Amygdala (tissue), 56 donors: ENCODE measurements at places on chromosomes 7 and 10.
A peak's percentile ranks its signal among the peaks of the same experiment; 100 is the strongest.

- DNase-seq: no peak
These were observed 19.4 kb upstream of the SRGN start for GRCh38 chr10:69068549-69068948.

GRCh38 chr10:68829521-68829920, 2.2 kb downstream of the STOX1 start:
- DNase-seq: no peak

DNA sequence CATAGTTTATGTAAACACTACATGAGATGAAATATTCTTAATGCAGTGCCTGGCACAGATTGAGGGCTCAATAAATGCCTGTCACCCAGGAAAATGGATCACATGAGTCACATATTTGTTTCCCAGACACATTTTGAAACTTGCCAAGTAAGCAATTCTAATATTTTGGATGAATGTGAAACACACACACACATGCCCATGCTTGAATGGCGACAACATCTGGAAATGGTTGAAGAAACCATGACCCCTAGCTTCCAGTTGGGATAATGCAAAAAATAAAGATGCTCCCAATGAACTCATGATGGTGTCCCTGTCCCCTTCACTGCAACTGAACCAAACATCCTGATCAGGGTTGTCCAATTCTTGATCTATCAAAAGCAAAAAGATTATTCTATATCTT, 797.3 kb downstream of the XPNPEP1 start:
- no peak for DNase-seq

GRCh38 chr7:155344270-155344617, 46.6 kb downstream of the INSIG1 start:
- no peak for DNase-seq

DNA sequence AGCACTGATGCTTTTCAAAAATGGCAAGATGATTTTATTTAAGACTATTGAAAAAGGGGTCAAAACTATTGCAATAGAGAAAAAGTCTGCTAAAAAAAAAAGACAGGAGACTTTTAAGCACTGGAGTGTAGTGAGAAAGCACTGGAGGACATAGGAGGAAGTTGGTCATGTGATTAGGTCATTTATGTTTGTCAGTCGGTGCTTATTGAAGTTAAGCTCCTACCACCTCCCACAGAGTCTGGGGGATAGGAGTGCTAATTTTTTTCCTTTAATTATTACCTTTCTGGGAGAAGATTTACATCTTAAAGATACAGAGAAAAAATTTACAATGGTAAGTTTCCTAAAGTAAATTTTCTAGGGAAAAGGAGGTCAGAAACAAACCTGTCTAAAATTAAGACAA, 80.2 kb upstream of the TMEM229A start:
- DNase-seq: no peak

DNA sequence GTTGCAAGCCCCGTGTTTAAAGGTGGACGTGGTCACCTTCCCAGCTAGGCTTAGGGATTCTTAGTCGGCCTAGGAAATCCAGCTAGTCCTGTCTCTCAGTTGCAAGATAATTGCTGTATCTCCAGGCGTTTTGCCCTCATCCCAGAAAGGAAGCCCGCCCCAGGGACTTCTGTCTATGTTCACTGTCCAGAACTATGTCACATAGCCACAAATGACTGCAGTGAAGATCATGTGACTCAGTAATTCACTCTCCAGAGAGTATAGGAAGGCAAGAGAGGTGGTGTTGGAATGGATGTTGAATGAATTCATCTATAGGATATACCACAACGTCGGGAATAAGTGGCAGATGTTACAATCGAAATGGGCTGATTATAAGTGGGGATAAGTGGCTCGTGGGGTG, 349 bp upstream of the ERVW-1 start:
- DNase-seq: no peak

DNA sequence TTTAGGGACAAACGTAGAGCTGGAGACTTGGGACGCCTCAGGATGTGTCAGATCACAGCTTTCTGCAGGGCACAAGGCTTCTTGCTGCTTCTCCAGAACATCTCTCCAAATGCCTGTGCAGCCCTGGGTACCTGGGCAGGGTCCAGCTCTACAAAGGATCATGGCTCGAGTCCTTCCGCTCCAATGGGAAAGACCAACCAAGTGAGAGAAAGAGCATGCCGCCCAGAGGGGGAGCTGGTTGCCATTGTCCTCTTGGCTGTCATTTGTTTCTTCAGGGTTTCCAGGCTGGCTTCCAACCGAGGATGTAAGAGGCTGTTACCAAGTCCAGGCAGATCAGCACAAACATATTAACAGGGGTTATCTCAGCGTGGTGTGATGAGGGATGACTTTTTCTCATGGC, 5.6 kb upstream of the LEP start:
- DNase-seq: no peak

GRCh38 chr7:152762056-152762455, 2.5 kb downstream of the ACTR3B start:
- no peak for DNase-seq

- DNase-seq: no peak
These were observed 99.1 kb downstream of the SND1 start for GRCh38 chr7:127751062-127751461.

GRCh38 chr7:91653286-91653685, 227.2 kb downstream of the MTERF1 start:
- DNase-seq: no peak

- no peak for DNase-seq
These were observed 17.4 kb downstream of the POLL start for GRCh38 chr10:101570428-101571270.

DNA sequence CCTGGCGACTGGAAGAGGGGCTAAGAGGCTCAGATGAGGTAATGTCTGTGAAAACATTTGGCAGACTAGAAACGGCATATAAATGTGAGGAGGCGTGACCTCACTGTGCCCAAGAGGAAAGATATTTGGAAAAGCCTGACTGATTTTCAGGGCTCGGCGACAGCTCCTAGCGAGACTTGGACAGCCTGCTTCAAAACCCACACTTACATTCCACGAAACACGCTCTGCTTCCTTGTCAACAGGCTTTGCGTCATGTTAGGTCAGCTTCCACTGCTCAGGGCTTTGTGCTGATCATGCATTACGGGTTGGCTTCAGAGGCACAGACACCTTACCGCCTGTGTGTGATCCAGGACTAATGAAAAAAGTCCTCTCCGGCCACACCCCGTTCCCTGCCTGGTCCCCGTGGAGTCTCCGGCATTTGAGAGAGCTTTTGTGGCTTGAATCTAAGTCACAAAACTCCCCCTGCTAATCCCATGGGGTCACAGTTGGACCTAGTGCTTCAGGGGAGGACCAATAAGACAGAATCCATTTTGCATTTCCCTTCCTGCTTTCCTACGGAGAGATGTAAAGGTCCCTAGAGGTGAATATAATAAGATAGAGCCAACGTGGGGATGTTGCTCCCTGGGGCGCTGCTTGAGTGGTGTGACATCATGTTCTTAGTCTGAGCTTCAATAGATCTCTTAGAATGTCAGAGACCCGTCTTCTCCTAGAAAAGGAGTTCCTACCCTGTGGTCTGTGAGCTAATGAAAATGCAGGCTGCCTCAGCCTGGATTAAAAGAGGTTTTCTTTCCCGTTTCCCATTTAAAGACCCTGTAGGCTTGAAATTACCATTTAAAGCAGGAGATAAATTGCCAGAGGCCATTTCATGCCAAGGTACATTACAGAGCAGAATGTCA, 25.5 kb downstream of the FGFBP3 start:
- DNase-seq: no peak

DNA sequence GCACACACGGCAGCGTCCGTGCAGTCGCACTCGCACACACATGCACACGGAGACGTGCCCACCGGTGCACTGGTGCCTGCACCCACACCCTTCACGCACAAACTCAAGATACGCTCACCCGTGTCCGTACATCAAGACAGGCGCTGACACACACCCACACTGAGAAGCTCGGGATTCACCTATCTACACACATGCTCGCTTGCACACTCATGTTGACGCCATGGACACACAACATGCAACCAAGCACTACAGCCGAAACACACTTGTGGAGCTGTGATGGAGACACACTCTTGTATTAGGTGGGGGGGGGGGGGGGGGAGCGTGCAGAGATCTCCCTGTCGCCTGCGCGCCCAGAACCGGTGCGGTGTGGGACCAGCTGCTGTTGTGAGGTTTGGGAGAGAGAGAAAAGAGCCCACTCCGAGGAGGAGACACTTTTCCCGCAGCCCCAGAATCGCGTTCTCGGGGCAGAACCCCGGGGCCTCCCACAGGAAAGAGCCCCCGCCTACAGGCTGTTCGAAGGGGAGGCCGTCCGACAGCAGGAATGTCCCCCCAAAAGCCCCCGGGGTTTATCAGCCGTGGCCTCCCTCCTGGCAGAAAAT, 605 bp upstream of the NFKB2 start:
- DNase-seq: no peak

GRCh38 chr10:22537810-22538209, 176.6 kb downstream of the PIP4K2A start:
- peak; percentile 20 for DNase-seq

GRCh38 chr10:32073659-32074058, 17.4 kb upstream of the KIF5B start:
- DNase-seq: no peak

DNA sequence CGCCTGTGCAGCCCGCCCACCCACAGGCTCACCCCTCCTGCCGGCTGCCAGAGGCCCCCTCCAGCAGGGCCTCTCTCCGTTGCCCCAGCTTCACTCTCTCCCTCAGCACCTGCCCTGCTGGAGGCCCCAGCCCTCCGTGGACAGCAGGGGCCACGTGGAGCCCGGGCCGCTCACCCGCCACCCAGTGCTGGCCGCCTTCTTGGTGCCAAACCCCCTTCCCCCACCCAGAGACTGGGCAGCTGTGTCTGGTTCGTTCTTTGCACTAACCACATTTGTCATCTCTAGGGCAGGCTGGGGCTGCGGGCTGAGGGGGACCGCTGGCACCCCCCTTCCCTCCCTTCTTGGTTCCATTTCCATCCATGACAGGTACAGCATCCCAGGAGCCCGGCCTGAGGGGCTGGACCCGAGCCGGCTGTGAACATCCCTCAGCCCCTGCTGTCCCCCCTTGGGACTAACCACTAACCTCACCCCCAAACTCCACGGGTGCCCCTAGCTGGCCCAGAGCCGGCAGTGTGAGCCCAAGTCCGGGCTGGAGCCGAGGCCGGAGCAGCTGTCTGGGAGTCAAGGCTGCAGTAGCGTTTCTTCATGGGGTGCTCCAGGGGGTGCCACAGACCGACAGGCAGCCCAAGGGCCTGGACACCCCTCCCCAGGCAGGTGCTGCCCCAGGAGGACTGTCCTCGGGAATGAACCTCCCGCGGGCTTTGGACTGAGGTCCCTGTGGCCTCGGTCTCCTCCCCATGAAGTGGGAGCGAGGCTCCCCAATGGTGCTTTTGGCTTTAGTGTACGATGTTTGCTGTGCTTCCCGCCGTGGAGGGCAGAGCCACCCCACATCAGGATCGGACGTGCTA, 25.5 kb upstream of the AMZ1 start:
- no peak for DNase-seq

GRCh38 chr7:29397398-29397797, 166.2 kb upstream of the PRR15 start:
- DNase-seq: no peak

DNA sequence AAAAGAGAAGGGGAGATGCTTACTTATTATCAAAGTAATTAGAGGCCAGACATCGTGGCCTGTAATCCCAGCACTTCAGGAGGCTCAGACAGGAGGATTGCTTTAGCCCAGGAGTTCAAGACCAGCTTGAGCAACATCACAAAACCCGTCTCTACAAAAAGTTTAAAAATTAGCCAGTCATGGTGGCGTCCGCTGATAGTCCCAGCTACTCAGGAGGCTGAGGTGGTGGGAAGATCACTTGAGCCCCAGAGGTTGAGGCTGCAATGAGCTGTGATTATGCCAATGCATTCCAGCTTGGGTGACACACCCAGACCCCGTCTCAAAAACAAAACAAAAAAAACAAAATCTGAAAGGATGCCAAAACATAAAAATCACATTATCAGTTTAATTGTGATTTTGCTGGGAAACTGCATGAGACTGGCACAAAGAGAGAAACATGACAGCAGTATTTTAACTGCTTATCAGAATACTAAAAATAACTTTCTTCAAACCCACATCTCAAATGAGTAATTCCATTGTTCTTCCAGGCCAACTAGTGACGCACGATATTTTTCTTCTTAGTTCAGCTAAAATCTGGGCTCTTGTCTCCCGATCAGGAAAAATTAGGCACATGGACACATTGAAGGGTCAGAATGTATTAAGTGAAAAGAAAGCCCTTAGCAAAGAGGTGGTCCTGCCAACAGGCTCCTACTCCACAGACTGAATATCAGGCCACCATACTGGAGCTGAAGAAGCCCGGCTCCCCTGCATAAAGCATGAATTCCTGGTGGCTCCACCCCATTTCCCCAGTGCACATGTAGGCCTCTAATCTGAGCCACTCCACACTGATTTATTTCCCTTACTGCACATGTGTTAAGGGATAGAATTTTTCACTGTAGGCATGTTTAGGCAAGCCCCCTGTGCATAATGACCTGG, 9.6 kb upstream of the CCM2 start:
- no peak for DNase-seq

DNA sequence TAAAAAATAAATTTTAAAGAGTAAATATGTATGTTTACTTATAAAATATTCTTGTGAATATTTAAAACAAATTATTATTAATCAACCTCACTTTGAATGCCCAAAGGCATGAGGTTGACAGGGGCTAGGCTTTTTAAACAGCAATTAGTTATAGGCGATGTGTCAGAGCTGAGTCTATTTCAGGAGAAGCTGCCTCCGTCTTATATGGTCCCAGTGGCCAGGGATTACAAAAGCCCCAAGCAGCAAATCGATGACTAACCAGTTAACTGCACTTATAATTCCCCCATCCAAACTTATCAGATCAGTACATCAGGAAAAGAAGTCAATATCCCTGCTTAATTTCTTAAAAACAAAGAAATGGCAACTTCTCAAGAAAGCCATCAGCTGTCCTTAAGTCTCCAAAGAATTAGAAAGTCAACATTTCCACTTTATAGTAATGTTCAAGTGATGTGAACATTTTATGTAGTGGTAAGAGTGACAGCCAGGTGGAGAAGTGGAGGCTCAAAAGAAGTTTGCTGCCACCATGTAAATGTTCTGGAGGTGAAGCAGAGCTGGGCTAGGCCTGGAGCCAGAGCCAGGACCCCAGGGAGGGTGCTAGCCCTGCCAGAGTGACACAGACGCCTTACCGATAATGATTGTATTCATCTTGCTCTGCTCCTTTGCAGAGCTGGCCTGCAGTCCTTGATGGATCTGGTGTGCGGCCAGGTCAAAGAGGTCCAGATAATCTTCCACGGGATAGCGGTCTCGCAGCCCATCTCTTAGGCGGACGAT, 51.5 kb downstream of the CHST15 start:
- DNase-seq: no peak

DNA sequence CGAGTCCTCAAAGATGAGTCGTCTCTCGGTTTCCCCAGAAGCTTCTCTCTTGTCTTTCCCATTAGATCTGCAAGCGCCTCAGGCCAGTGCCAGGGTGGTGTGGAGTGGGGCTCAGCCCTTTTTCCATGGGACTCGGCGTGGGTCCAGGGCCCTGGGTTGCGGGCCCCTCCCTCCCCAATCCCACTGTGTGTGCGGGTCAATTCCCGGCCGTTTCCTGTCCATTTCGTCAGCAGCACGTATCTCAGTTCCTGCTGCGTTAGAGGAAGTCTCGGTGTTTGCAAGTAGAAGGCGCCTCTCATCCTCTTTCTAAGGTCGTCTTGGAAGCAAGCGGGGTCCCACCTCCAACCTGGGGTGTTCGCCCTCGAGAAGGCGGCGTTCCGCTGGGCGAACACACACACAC, 25.1 kb upstream of the ADGRA1 start:
- DNase-seq: no peak
